Right lung (tissue), 10 donors: ENCODE measurements at places on chromosomes 7 and 10. TPM values are rescaled to one million over a fixed set of nuclear protein-coding genes. Genes with fewer than 3 reads are reported as not detected.

DNA sequence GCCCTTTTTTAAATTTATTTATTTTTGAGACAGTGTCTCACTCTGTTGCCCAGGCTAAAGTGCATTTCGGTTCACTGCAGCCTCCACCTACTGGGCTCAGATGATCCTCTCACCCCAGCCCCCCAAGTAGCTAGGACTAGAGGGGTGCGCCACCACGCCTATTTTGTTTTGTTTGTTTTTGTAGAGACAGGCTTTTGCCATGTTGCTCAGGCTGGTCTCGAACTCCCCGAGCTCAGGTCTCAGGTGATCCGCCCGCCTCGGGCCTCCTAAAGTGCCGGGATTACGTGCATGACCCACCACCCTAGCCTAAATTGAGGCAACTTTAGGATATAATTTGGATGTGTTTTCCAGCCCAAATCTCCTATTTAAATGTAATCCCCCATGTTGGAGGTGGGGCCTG, 805 bp downstream of the ZNF736 start:
- DNase-seq, result no peak

- no peak for DNase-seq
Measured at GRCh38 chr10:17216901-17217395, 11.1 kb upstream of the VIM start.

MARCHF5 gene
- polyA plus RNA-seq, result 65.5 TPM

- no peak for DNase-seq
Measured at GRCh38 chr10:5971886-5972285, 5.5 kb downstream of the IL15RA start.

TLX1 gene
- polyA plus RNA-seq, result not detected

DLX5 gene
- 15.7 TPM for polyA plus RNA-seq

FOXI2 gene
- polyA plus RNA-seq, result not detected

- no peak for DNase-seq
Measured at GRCh38 chr7:108190891-108191290, 60.7 kb upstream of the LAMB4 start.

- no peak for DNase-seq
Measured at GRCh38 chr10:80442879-80443278, 11.2 kb upstream of the TSPAN14 start.

CTAGE4 gene
- 1.3 TPM for polyA plus RNA-seq

DNA sequence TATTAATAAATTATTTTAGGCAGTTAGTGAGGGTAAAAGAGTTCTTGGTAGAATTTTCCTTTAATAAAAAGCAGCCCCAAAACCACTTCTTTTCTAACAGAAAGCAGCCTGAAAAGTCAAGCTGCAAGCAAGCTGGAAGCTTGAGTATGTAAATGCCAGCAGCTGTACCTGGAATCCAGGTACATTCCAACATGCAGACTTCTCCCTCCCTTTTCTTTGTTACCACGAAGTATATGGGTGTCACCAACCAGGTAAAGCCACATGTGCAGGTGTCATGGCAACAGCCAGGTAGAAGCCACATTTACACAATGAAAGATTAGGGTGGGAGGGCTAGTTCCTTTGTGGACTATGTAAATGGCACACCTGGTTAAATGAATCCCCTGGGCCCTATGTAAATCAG, 114.6 kb downstream of the EPC1 start:
- peak; percentile 14 for DNase-seq

C10orf88 gene
- polyA plus RNA-seq, result 25.4 TPM

ZNF467 gene
- 30.9 TPM for polyA plus RNA-seq

- DNase-seq, result no peak
Measured at GRCh38 chr10:108249940-108250339, 1085.4 kb upstream of the SORCS1 start.

EBLN1 gene
- 0.09 TPM for polyA plus RNA-seq

DNA sequence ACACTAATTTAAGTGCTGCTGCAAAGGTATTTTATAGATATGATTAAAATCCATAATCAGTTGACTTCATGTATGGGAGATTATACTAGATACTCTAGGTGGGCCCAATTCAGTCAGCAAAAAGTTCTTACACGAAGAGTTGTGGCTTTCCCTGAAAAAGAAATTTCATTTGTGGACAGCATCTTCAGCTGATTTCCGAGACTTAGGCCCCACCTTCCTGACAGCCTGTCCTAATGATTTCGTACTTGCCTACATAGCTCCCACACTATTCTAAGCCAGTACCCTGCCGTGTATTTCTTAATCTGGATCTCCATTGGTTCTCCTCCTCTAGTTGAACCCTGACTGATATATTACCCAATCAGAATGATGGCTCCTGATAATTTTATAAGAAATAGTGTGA, 297.9 kb downstream of the EXOC4 start:
- DNase-seq, result no peak

RSPH10B2 gene
- polyA plus RNA-seq, result 3.3 TPM

- no peak for DNase-seq
Measured at GRCh38 chr10:98832196-98832595, 385.5 kb upstream of the HPS1 start.

DNA sequence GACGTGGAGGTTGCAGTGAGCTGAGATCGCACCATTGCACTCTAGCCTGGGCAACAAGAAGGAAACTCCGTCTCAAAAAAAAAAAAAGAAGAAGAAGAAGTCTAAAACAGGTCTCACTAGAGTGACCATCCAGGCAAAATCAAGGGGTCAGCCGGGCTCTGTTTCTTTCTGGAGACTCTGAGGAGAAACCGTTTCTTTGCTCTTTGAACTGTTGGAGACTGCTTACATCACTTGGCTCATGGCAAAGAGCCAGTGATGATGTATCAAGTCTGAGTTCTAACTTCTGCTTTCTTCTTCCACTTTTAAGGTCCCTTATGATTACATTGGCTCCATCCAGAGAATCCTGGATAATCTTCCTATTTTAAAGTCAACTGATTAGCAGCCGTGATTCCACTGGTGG, 306.8 kb downstream of the WDR11 start:
- DNase-seq, result peak; percentile 53

DNA sequence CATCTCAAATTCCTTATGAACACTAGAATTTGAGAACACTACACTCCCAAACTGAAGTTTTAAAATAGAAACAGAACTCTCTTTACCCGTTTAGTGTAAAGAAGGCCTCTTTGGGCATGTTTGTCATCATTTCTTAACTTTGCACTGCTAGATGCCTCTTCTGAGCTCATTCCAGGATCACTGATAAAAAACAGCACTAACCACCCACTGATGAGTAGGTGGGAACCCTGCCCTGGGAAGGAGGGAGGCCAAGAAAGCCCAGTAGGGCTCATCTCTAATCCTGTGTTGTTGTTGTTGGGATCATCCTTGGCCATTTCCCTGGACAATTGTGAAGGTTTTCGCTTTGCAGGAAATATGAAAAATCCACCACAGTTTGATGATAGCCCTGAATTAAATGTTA, 68.2 kb downstream of the CUBN start:
- no peak for DNase-seq

DNA sequence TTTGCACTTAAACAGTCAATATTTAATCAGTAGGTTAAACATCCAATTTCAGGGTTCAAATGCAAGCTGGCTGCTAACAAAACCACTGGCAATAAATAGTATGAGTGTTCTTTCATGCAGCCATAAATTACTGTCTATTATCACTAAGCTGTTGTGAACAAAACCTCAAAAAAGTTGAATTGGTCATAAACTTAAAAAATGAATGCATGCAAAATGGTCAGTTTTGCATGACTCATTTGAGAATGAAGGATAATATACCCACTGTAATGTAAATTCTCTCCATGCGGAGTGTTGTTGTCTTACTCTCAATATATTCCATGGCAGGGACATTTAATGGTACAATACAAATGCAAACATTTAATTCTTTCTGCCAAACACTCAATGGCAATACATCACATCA, 226.4 kb downstream of the MAGI2 start:
- no peak for DNase-seq
